Renal cortical epithelial cell (primary cell): ENCODE measurements at places on chromosomes 7 and 10. TPM values are rescaled to one million over a fixed set of nuclear protein-coding genes. Genes with fewer than 3 reads are reported as not detected.

Gene LAMB4
- 0.17 and 0.65 TPM in 2 replicates for total RNA-seq

Gene HGF
- 0.15 and 0.17 TPM in 2 replicates for total RNA-seq

Gene HPS1
- total RNA-seq: 9.4 and 19.8 TPM in 2 replicates

Gene ATRNL1
- total RNA-seq: 5.0 and 12.3 TPM in 2 replicates

Gene ASIC3
- 0.15 TPM in 1 of 2 replicates, not detected in the other for total RNA-seq

Gene TMEM196
- 0.17 and 1.2 TPM in 2 replicates for total RNA-seq

Gene SLC13A1
- total RNA-seq: not detected in 2 replicates

Gene MMD2
- not detected in 2 replicates for total RNA-seq

Gene TMEM213
- 1.2 TPM in 1 of 2 replicates, not detected in the other for total RNA-seq

Gene ITIH5
- total RNA-seq: 0.52 and 11.1 TPM in 2 replicates

Gene LRRD1
- 0.05 TPM in 1 of 2 replicates, not detected in the other for total RNA-seq
